Fibroblast of skin of abdomen (primary cell): ENCODE measurements at places on chromosomes 3 and 15.

GRCh38 chr15:88187195-88187594 is 69.3 kb downstream of the NTRK3 start:
- DNase-seq = no peak

DNA sequence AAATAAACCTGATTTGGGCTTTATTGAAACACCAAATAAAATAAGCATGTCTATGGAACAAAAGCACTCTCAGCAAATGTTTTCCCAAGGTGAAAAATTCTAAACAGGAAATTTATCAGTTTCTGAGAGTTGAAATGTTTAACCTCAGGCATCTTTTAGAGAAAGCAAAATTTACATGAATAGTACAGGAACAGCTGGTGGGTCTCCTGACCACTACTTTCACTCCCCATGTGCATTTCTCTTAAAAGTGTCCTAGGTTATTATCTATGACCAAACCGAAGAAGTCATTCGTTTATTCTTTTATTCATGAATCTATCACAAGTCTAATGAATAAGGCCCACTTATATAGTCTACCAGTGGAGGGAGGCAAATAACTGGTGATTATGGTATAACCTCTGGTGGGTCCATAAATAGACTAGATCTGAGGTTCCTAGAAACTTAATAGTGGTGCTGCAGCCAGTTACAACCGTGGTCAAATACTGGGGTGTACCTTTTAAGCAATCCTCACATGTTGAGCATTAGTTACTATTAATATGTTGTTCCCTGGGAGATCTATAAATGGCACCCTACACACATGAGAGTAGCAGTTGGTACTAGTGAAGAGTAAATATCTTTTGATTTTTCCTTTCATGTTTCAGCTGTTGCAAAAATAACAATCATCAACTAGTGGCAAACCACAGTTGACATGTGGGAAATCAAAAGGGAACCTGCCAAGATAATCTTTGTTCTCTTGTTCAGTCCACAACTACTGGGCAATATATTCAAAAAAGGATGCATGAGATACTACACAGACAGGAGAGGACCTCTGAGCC is 169.3 kb upstream of the STAC start:
- DNase-seq = no peak

- DNase-seq = peak; percentile 29
These were observed 196.1 kb upstream of the P2RY1 start for GRCh38 chr3:152638707-152639450.

DNA sequence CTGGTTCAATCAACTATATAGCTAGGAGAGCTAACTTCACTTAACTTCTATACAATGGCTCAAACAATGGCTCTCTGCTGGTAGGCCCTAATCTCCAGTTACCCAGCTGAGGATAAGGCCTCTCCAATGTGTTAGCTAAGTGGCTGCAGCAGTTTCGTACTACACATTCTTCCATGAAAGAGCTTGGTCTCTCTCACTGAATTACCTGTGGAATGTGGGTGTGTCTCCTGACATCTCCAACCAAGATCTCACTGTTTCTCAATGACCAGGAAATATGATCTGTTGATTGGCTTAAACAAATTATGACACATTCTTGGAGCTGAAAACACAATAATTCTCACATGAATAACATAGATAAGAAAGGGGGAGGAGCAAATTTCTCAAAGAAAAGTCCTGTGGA is 169.8 kb upstream of the ROBO1 start:
- DNase-seq = no peak

DNA sequence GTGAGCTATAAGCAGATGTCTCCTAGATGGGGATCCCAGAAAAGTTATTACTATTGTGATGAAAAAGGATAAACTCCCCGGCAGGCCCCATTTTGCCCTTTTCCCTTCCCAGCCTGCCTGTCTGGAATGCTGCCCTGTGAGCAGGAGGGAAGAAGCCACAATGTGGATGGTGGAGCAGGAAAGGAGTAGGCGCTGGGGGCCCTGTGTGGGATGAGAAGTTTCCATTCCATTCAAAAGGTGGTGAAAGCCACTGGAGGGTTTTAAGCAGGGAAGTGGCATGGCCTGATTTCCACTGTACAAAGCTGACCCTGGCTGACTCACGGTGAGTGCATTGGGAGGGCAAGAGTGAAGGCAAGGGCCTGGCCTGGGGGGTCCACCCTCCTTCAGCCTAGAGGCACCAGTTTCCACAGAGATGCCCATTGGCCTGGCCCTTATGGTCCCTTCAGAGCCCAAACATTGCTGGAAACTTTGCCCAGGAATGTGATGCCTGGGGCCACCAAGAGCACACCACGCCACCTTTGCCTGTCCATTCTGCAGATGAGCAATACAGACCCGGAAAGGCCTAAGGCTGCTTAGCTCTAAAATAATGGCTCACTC is 206.9 kb downstream of the RPLP1 start:
- DNase-seq = no peak

DNA sequence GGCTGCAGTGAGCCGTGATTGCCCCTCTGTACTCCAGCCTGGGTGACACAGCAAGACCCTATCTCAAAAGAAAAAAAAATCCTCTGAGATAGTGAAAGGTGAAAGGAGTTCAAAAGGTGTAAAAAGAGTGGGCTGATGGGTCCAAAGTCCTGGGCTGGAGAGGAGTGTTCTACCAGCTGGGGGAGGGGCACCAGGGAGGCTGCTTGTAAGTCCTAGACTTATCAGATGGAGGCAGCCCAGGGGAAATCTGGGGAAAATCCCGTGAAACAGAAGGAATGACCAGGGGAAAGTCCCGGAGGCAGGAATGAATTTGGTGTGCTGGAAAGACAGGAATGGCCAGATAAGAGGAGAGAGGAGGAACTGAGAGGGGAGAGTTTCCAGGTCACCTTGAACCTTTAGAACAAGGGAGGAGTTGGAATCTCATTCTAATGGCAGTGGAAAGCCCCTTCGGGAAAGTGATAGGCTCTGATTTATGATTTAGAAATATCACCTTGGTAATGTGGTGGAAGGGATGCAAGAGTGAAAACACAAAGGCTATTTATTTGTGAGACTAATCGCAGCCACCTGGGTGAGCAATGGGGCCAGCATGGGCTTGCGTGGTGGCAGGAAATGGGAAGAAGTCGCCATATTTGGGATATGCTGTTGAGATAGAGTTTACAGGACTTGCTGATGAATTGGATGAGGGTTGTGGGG is 23.4 kb upstream of the PPP4R2 start:
- no peak for DNase-seq

- DNase-seq = no peak
These were observed 169.6 kb downstream of the B3GALNT1 start for GRCh38 chr3:160935413-160936095.
